ENCODE measurements at places on chromosomes 2 and 18.

GRCh38 chr2:42903821-42904575 is 111.6 kb upstream of the HAAO start:
- DNase-seq = no peak

- no peak for DNase-seq
Observed at GRCh38 chr2:203170502-203170901, 68.3 kb upstream of the CYP20A1 start.

DNA sequence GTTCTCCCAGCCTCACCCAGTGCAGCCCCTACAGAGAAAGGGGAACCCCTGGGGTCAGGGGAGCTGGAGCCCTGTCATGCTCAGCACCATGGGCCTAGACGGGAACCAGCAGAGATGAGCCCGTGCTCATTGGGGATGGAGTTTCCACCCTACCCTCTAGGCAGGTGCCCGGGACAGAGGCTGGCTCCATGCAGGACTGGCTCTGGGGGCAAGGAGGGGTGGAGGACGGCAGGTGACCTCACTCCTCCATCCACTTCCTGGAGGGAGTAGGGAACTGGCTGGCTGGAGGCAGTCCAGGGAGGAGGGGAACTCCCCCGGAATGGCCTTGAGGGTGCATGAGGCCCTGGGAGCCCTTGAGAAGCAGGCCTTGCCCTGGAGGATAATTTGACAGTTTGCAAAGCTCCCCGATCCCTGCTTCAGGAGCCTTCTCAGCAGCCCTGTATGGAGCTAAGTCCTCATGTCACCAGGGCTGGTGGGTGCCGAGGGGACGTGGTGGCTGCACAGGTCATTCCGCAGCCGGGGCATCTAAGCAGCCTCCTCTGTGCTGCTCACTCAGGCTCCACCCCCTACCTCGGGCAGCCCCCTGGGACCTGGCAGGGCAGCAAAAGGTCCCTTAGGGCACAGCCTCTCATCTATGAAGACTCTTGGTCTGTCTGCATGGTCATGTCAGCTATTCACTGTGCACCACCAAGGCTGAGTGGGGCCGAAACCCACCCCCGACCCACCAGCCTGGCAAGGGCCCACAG is 2.1 kb downstream of the NEURL3 start:
- no peak for DNase-seq

DNA sequence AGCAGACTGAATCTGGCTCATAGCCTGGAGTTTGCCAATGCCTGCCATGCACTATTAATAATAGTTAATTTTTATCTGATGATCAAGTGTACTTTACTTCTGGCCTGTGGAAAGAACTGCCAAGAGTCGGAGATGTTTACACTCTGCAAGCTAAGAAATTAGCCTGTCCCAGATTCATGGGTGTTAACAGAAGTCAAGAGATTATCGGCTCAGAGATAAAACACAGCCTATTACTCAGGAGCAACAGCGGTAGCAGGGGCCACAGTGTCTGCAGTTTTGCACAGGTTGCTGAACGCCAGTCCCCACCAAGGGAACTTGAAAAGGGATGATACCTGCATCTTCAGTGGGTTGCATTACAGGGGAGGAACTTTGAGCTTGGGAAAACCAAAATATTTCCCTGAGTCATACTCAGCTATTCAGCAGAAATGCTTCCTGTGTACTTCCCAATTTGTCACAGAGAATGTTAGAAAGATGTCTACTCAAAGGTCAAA is 4.3 kb upstream of the ADI1 start:
- DNase-seq = no peak

- DNase-seq = no peak
Observed at GRCh38 chr2:55213822-55214221, 18.3 kb downstream of the CLHC1 start.

DNA sequence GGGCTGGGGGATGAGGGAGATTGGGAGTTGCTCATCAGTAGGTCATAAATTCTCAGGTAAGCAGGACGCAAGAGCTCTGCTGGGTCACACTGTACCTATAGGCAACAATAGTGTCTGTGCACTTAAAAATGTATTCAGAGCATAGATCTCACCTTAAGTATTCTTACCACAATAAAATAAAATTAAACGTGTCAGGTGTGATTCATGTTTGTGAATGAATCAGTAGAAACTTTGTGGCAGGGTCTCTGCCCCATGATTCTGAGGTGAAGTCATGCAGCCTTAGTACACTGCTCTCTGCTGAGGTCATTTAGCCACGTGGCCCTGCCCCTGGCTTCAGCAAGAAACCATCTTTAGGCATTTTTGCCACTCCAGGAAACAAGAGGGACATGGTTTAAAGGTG is 253.8 kb downstream of the FBXO15 start:
- no peak for DNase-seq
